ENCODE measurements at places on chromosomes 4 and X.

GRCh38 chr4:110654254-110654635 is 31.4 kb upstream of the PITX2 start:
- no peak for DNase-seq

GRCh38 chrX:43657671-43658070 is 1.6 kb downstream of the MAOA start:
- DNase-seq: no peak

DNA sequence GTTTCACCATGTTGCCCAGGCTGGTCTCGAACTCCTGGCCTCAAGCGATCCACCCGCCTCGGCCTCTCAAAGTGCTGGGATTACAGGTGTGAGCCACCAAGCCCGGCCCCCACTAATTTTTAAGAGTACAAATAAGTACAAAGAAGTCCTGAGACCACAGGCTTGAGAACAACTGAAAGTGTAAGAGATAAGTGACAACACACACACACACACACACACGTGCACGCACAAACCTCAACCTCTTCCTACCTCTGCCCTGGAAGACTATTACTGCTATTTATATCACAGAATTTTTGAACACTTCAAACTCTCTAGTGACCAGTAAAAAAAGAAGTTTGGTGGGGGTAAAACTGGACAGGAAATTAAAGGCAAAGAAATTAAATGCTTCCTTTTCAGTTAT is 7.5 kb downstream of the KLHL15 start:
- DNase-seq: no peak

DNA sequence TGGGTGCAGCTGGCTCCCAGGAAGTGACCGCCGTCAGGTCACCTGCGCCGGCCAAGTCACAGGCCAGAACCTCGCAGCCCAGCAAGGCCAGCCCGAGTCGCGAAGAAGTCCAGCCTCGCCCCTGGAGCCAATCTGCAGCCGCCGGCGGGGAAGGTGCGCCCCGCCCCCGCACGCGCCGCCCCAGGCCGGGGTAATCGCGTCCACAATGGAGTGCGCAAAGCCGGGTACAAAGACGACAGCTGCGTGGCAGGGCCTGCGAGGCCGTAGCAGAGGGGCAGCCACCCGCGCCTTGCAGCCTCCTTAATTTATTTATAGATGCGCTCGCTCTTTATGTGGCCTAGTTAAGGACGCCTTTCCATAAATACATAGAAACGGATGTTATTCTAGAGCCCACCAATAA is 139.4 kb upstream of the CPEB2 start:
- no peak for DNase-seq

- no peak for DNase-seq
These were observed 409.2 kb downstream of the TLL1 start for GRCh38 chr4:166282081-166282770.

DNA sequence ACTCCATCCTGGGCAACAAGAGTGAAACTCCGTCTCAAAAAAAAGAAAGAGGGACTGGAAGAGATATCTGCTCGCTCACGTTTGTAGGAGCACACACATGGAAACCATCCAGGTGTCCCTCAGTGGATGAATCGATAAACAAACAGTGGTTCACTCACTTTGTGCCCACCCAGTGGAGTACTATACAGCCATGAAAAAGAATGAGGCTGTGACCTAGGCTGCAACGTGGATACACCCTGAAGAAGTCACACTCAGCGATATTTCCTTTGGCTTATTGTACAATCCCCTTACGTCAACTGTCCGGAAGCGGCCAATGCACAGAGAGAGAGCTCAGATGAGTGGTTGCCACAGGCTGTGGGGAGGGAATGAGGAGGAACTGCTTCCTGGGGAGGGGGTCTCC is 82.3 kb upstream of the PPP2R3B start:
- DNase-seq: no peak

- DNase-seq: no peak
These were observed 437.6 kb downstream of the IL1RAPL1 start for GRCh38 chrX:29024871-29025270.

- peak; percentile 68 for DNase-seq
These were observed 4.2 kb downstream of the PDGFRA start for GRCh38 chr4:54233277-54233696.

DNA sequence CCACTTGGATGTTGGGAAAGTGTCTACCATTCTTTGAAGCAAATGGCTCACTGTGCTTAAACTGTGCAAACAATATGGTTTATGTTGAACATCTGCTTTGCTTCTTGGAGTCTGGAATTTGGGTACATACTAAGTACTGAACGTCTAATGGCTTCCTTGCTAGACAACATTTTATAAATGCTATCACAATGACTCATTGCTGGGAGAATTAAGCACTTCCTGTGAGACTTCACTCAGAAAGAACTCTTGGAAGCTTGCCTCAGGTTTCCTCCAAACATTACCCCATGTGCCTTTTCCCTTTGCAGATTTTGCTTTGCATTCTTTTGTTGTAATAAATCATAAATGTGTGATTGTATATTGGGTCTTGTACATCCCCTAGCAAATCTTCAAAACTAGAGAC is 139.7 kb downstream of the PACRGL start:
- DNase-seq: no peak

DNA sequence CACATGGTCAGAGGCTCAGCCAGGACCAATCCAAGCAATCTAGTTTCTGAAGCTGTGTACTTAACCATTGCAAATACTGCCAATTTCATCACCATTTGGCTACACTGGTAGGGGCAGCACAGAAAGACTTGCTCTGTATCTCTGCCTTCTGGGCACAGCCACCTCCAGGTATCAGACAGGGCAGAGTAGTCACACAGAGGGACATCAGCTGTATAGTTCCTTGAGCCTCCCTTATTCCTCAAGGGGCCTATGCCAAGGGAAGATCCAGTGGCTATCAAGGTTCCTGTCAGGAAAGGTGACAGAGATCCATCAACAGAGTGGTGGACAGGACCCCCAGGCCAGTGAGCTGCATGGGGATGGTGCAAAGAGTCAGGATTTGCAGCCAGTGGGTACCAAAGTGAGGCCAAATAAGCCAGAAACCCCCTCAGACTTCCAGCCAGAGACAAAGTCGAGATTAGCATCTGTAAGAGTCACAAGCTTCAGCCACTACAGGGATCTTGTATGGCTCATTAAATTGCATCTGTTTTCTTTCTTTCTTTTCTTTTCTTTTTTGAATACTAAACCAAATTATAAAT is 381.6 kb upstream of the CPEB2 start:
- DNase-seq: no peak

GRCh38 chr4:113834298-113834697 is 72.8 kb upstream of the CAMK2D start:
- no peak for DNase-seq

DNA sequence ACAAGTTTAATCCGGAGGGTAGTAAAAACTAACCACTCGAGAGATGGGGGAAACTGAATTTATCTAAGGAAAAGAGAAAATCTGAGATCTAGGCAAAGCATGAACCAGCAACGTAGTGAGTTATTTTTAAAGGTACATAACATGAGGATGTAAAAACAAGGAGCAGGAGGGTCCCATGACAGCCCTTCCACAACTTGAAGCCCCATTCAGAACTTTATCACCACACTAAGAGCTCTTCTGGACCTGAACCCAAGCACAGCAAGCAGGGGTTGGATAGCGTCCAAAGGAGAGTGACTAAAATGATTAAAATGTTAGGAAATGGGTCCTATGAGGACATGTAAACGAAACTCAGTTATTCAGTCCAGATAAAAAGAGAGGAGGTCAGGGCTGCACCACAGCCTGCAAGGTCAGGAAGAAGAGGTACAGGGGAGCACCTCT is 16.2 kb downstream of the SH3RF1 start:
- no peak for DNase-seq

DNA sequence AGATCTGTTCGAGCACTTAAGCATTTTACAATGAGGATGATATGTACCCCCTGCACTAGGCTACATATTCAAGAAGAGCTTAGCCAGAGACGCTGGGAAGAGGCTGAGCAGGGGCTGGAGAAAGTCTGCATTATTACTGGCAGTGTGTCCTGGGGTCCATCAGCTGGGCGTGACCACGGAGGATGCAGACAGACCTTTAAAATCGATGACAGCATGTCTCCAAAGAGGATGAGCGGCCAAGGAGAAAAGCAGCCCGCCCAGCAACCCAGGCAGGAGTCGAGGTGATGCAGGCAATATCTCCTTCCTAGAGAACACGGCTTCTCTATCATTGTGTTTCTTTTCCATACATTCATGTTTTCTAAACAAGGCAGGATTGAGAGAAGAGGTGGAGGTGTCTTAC is 300.7 kb downstream of the USP46 start:
- DNase-seq: no peak
